ENCODE measurements at places on chromosomes 13 and 19.
A peak's percentile ranks its signal among the peaks of the same experiment; 100 is the strongest.

GRCh38 chr13:36950920-36951319, 30.9 kb upstream of the SMAD9 start:
- no peak for DNase-seq

DNA sequence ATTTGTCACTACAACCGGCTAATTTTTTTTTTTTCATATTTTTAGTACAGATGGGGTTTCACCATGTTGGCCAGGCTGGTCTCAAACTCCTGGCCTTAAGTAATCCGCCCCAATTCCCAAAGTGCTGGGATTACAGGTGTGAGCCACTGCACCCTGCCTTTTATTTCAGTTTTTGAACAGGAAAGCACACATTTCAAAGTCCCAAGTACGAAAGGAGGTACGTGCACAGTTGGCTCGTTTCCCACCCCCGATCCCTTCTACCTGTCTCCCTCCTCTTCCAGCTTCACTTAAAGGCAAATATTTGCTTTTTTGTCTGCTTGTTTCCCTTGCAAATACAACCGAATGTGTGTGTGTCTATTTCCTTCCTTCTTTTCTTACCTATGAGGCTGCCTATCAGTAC, 30.5 kb downstream of the ZIC5 start:
- no peak for DNase-seq

- peak; percentile 33 for DNase-seq
Observed at GRCh38 chr19:17242431-17243208, 3.1 kb downstream of the NR2F6 start.

DNA sequence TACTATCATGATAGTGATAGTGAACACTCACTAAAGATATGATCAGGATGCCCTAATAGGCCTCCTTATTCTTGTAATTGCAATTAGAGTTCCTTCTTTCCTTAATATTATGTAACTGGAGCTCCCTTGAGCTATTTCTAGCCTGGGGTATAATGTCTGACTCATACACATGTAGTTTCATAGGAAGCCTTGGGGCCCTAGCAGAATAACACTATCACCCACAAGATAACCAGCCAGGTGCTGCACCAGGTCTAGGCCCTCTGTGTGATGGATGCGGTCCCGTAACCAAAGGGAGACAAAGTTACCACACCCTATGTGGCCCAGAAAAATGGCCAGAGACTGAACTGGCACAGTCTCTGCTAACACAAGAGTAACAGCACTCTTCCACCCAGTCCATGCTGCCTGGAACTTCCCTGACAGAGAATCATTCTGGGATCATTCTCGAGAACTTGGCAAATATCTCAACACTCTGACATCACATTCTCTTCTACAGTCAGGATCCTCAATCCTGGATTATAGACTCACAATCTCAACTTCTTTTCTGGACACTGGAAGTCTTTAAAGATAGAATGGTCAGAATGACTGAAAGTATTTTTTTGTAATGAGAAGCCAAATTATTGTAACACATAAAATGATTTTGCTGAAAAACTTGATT, 32.6 kb upstream of the IGFL4 start:
- no peak for DNase-seq

GRCh38 chr19:43778651-43779050, 2.1 kb downstream of the KCNN4 start:
- no peak for DNase-seq

DNA sequence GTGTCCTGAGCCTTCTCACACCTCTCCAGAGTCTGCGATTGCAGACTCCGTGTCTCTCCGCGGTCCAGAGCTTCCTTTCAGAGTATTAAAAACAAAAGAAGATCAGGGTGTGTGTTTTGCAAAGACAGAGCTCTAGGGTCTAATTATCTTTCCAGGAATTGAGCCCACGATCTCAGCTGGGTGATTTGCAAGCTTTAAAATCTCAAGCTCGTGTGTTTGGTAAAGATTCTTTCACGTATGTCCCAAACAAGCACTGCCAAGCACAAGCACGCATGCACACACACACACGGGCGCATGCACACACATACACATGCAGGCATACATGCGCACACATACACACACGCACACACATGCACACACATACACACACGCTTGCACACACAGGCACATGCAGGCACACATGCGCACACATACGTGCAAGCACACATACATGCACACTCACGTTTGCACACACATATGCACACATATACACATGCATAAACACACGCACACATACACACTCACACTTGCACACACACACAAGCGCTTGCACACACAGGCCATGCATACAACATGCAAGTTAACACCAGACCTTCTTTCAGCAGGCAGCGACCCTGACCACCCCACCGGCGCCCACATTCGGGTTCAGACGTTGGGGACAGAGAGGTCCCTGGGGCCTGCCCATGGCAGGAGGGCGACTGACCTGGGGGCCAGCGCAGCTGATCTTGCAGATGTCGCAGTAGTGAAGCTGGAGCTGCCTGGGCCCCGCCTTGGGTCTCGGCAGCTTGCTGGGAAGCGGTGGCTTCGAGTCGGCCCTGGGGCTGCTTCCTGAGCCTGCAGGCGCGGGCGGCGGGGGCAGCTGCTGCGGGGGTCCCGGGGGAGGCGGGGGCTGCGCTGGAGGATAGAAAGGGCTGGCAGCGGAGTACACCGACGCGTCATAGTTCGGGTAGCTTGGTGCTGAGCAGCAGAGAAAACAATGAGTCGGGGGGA, 37.9 kb downstream of the ZFR2 start:
- DNase-seq = no peak
